ENCODE measurements at places on chromosomes 13 and 19.

DNA sequence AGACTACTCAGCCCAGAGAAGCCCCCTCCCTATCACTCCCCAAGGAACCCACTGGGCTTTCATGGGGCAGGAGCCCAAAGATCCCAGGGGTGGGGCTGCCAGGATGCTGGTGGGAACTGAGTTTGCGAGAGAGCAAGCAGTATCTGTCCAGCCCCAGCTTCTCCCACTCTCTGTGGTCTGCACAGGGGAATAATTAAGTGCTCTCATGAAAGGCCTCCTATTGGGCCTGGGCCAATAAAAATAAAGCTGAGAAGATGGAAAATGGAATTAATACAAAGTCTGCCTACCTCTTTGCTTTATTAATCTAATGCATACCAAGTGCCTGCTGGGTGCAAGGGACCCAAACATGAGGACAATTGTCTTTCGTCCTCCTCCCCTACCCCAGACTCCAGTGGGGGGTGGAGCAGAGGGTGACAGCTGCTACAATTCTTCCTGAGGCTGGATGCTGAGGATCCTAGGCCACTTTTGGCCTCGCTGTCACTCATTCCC lies 5.4 kb downstream of the DDX39A start:
- peak; percentile 6 for DNase-seq

DNA sequence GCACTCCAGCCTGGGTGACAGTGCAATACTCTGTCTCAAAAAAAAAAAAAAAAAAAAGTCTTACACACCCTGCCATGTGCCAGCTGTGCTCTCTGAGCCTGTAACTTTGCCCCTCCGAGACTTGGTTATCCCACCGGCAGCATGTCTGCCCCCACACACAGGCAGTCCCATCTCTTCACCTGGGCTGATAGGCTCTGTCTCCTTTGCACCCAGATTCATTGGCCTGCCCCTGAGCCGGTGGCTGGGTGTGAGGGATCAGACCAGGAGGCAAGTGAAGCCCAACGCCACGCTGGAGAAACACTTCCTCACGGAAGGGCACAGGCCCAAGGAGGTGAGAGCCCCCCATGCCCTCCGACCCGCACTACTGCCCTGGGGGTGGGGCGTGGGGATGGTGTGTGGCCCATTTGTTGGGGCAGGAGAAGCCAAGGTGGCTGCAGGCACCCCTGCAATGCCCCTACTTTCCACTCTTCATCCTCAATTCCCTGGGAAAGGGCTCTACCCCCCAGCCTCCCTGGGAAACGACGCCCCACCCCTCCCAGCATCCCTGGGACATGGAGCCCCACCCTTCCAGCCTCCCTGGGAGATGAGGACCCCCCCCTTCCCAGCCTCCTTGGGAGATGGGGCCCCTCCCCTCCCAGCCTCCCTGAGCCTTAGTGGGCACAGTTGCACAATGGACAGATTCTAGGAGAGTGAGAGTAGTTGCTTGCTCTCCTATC lies 45.3 kb downstream of the CERS4 start:
- DNase-seq: no peak

- no peak for DNase-seq
These were observed 123.3 kb upstream of the TMTC4 start for GRCh38 chr13:100797921-100798320.

GRCh38 chr13:24282256-24282655 lies 27.1 kb upstream of the C1QTNF9 start:
- no peak for DNase-seq

GRCh38 chr13:27151798-27152599 lies 19.6 kb downstream of the USP12 start:
- no peak for DNase-seq

DNA sequence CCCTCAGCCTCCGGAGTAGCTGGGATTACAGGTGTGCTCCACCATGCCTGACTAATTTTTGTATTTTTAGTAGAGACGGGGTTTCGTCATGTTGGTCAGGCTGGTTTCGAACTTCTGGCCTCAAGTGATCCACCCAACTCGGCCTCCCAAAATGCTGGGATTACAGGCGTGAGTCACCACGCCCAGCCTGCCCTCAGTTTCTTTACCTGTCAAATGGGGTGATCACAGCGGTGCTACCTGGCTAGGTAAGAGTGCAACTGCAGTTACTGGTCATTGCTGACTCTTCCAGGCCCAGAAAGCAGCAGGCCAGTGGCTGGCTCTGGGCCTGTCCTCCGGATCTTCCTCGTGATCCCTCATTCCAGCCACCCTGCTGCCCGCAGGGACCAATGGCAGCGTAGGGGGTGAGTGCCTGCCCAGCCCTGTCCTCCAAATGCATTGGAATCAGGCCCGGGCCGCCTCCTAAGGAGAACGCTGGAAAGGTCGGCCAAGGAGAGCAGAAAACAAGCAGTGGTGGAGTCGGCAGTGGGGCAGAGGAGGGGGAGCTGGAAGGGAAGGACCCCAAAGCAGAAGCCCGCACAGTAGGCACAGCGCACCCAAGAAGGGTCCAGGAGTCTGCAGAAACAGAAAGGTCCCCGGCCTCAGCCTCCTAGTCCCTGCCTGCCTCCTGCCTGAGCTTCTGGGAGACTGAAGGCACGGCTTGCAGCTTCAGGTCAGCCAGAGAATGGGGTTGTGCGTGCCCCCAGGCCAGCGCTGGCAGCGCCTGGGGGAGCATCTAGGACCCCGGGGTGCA lies 1.8 kb upstream of the SLC27A1 start:
- DNase-seq: no peak

DNA sequence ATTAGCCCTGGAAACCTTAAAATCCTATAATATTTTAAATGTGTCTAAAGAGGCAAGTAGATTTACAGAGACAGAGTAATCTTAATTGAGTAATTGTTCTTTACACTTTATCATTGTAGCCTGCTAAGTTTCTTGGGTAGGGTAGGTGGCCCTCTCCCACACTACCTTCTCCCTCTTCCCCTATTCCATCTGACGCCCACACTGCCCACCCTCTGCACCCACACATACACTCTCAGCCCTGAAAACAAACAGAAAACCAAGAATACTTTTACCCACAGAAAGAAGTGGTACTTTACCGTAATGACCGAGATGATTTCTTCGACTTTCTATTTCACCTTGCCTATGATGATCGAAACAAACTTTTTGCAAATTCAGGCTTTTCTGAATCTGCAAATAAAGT lies 320.4 kb upstream of the OBI1 start:
- DNase-seq: no peak

GRCh38 chr19:17389957-17390664 lies 3.9 kb downstream of the CCDC194 start:
- no peak for DNase-seq

DNA sequence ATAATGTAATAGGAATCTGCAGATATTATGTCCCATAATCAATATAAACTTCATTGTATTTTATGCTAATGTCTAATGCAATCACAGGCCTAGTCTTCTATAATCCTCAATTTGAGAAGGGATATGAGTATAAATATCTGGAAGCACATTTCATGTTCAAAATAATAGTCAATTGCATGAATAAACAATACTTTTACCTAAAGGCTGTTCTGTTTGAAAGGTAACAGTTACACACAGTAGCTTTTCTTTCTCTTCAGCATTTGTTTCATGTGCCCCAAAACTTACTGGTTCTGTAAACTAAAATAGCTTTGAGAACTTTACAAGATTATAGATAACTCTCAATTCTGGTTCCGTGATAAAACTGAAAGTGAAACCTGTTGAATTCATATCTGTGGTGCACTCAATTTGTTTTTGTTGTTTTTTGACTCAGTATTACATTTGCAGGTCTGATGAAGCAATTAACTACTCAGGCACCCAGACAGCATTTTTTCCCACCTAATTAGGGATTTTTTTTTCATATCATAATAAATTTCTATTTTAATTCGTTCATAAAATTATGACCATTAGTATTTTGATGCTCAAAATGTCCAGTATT lies 1193.8 kb downstream of the SLITRK1 start:
- no peak for DNase-seq

- DNase-seq: no peak
These were observed 711 bp downstream of the CILP2 start for GRCh38 chr19:19538785-19539166.

DNA sequence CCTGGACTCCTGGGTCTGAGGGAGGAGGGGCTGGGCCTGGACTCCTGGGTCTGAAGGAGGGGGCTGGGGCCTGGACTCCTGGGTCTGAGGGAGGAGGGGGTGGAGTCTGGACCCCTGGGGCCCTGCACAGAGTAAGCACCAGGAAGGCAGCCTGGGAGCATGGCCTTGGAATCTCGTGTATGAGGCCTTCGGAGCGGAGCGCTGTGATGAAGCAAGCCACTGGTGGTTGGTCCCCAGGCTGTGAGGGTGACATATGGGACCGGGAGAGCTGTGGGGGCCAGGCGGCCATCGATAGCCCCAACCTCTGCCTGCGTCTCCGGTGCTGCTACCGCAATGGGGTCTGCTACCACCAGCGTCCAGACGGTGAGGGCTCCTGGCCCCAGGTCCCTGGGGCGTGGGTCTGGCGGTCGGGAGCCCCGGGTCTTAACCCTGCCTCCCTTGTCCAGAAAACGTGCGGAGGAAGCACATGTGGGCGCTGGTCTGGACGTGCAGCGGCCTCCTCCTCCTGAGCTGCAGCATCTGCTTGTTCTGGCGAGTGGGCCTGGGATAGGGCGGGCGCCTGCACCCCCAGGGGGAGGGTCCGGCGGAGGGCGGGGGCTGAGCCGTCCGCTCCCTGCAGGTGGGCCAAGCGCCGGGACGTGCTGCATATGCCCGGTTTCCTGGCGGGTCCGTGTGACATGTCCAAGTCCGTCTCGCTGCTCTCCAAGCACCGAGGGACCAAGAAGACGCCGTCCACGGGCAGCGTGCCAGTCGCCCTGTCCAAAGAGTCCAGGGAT lies 918 bp downstream of the TMEM190 start:
- no peak for DNase-seq

GRCh38 chr13:38657191-38657590 lies 29.7 kb upstream of the FREM2 start:
- DNase-seq: no peak

GRCh38 chr19:53982611-53983010 lies 8.8 kb upstream of the CACNG6 start:
- DNase-seq: no peak

Data from NCI-H1105 (cell line).